Activated T-cell treated with anti-CD3 and anti-CD28 coated beads for 1 hour (primary cell): ENCODE measurements at places on chromosomes 5 and 9.

DNA sequence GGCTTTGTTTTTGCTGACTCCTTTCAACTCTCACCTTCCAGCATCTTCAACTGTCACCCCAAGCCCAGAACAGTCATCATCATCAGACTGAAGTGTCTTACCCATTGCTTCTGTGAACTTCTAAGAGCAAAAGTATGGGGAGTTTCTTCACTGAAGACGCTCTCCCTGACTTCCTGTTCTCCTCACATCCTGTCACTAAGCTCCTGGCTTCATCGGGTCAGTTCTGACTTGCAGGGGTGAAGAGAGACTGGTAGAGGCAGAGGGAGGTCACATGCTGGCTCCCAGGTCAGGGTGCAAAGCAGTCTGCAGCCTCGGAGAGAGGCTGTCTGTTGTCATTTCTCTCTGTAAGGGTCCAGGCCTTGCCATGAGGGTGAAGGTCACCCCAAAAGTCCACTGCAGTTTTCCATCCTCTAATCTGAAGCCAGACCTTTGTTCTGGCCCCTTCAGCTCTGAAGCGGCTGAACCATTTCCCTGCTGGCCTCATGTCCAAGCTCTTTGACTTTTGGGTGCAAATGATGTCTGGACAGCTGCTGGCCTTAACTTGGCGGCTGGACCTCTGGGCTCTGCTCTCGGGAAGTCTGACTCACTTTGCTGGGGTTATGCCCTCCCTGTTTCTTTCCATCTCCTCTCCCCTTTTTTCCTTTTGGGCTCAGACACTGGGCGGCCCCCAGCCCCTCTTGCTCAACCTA lies 305.0 kb downstream of the RAB3C start:
- DNase-seq, result no peak

DNA sequence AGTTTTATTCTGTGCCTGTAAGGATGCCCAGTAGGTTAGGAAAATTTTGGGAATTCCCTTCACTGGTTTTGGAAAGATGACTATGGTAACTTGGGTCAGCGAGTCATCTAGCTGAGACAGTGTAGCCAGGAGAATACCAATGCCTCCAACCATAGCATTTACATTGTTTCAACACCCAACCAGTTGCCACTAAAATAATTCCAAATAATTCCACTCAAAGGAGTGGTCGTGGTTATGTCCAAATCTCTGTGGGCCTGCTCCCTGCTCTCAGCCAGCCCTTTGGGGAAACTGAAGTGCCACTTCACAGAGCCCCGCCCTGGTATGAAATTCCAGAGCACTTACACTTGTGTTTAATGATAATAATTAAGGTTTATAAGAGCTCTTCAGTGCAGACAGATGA lies 310.5 kb downstream of the PLK2 start:
- DNase-seq, result no peak

DNA sequence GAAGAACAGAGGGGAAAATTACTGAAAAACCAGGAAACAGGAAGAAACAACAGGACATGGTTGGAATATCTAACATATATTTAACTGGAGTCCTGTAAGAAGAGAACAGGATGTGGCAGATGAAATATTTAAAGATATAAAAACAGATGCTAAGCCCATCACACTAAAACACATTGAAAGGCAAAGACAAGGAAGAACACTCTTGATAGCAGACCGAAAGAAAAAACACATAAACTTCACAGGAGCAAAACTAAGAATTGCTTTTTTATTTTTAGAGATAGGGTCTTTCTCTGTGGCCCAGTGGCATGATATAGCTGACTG lies 324.4 kb upstream of the ARRDC3 start:
- no peak for DNase-seq

DNA sequence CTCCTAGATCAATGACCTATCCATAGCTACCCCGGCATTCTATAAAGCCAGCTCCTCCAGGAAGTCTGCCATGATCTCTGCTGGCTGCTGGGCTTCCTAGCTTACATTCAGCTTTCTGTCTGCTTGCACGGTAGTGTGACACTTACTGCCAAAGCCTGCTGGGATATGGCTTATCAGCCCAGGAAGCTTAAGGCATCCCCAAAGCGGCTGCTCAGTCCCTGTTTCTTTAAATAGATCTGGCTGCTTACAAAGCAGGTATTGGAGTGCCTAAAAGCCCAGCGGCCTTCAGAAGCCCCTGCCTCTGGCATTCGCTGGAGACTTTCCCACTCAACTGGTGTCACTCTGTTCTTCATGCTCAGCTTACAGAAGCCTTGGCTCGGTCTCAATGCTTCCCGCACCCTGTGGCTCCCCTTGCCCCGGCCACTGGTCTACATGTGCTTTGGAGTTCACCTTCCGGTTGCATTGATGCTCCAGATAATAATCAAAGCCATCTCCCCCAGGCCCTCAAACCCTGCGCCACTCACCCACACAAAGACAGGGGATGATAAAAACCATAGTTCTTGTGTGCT lies 31.3 kb upstream of the STRBP start:
- no peak for DNase-seq

- no peak for DNase-seq
These were observed 21.3 kb downstream of the NREP start for GRCh38 chr5:111735583-111736270.

DNA sequence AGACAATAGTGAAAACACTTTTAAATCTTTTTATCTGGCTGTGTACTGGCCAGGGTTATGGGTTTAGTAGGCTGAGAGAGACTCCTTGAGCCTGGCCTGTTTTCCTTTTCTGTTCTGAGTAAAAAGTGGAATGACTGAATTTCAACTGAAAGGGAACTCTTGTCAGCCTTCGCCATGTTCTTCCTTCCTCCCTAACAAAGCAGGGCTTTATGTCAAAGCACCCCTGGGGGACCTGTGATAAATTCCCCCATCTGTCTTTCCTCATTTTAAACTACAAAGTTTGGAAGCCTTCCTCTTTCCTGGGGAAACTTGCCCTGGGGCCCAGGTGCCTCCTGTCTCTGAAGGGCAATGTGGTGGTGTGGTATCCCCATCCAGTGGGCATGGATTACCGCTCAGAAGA lies 29.7 kb downstream of the LARP1 start:
- DNase-seq, result no peak

DNA sequence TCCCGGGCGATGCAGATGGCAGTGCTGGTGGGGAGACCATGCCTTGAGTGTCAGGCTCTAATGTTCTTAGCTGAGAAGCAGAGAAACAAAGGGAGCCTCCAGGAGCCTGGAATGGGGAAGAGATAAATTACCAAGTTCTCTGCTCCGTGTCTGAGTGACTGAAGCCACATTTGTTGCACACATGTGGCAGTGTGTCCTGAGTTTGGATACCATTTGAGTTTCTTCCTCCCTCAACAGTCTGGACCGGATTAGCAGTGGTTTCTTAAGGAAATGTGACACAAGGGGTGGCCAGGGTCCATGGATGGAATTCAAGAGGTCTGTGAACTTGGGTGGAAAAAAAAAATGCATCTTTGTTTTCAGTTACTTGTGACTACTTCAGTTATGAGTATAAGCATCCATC lies 50.7 kb upstream of the GARNL3 start:
- DNase-seq, result no peak

DNA sequence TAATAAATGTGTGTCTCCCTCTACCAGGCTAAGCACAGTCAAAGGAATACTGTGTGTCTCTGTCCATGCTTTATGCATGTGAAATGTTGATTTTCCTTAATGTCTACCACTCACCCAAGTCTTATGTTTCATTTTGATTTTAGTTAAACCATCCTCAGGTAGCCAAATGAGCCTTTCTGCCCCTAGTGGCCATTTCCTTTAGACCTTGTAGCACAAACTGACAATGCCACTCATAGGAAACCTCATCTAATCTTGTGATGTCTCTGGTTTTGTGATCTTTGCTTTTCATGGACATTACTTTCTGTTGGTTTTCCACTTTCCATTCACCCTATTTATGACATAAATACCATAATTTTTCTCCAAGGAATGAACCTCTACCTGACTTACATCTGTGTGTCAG lies 820.8 kb downstream of the MAT2B start:
- DNase-seq, result no peak

DNA sequence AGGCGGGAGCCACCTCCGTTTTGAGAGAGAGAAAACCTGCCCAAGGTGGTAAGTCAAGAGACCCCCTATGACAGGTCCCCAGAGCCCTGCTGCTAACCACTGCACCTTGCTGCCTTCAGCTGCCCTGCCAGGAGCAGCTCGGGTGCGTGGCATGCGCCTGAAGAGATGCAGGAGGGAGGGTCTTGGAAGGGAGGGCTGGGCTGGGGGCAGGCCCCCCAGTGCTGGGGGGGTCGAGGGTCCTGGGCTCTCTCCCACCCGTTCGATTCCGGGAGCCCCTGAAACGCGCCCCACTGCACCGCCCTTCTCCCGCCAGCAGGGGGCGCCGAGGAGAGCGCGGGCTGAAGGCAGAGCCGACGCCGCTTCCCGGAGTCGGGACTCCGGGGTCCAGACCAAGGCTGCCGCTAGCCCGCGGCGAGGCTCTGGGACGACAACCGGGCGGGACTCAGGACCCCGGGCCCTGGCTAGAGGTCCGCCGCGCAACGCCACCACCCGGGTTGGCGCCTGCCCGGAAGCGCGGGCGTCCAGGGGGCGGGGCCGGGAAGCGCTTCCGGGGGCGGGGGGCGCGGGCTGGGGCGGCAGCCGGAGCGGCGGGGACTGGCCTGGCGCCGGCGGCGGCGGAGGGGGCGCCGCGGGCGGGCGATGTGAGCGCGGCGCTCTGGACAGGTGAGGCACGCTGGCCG lies at the start of gene ZBTB34:
Gene ZBTB34 (plus strand): TSS at position 563 of the 680 bp plus-strand sequence. CDS start 18,761 bp downstream, outside the sequence.
- DNase-seq, result peak; percentile 76

- no peak for DNase-seq
These were observed 263.4 kb downstream of the DEPDC1B start for GRCh38 chr5:60436518-60436917.
